Head of caudate nucleus (tissue), 42 donors: ENCODE measurements at places on chromosomes 2 and 18.

DNA sequence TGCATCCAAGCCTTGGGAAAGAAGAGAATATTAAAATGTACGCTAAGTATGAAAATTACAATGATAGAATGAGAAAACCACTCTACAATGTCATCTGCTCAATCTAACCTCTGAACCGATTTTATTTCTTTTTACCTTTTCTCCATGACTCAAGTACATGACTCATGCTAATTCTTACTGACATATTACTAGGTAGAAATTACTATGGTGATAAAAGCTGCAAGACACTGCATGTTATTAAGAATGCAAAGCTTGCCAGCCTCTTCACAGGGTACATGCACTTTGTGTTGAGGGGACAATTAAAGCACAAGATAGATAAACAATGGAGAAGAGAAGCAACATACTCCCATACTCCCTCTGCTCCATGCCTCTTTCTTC, 20.7 kb downstream of the SFT2D3 start:
- no peak for DNase-seq

DNA sequence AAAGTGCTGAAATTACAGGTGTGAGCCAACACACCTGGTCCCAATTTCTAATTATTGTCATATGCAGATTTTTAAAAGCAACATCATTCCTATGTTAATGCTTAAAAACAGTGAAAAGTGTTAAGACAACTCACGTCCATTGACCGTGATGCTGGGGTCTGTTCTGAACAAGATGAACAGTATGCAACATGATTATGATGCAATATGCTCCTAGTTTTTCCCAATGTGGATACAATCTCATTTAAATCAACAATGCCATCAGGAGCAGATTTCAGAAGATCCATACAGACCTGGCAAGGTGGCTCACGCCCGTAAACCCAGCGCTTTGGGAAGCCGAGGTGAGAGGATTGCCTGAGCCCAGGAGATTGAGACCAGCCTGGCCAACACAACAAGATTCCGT, 31.5 kb downstream of the E2F6 start:
- no peak for DNase-seq

DNA sequence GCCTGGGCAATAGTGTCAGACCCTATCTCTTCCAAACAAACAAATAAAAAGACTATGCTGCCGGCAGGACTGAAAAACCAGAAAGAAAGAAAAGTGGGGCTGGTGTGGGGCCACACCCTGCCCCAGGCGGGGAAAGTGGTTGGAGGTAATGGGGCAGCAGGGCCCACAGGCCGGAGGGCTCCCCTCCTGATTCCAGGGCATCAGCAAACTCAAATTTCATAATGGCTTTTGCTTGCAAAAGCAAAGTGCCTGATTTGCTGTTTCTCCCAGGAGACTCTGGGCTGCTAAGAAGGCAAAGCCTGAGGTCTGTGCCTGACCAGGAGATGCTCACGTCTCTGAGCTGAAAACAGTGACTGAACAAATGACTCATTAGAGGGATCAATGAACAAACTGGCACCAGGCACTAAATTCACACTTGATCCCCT, 121.9 kb downstream of the HDAC4 start:
- no peak for DNase-seq

DNA sequence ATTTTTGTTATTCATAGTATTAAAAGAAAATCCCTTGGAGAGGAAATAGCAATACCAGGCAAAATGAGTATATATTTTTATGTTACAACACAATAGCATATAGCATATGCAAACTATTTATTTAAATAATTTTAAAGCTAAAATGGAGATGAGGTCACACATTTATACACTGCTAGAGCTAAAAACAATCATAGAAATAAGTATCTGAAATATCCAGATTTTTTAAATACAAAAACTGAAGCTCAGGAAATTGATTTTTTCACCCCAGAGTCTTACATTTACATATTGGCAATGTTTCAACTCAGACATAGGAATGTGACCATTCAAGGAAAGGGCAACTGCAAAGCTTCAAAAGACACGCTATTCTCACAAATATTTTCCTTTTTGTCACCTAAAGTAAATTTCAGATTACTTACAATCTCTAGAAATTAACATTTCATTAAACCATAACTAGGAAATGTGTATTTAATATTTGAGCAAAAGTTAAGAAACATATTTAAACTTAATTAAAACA, 8.9 kb downstream of the TFPI start:
- no peak for DNase-seq
